ENCODE measurements at places on chromosomes 16 and 17.

DNA sequence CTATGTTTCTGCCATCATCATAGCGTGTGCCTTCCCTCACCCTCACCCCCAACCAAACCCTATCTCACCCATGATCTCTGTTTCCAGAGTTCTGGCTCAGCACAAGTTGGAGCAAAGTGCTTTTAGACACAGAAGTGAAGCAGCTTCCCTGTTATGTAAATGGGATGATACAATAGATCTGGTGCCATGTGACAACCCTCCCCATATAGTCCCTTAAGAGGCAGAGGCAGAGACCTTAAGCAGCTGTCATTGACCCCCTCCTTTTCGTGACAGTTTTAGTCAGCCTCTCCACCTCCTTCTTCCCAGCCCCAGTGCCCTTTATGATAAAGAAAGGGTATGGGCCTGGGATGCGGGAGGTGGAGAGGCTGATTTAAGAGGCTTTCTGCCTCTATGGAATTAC, 40.3 kb upstream of the MED13 start:
- no peak for DNase-seq

GRCh38 chr17:66654106-66654740, 180.7 kb upstream of the CACNG5 start:
- DNase-seq, result no peak

- DNase-seq, result no peak
These were observed 12.3 kb downstream of the ALOXE3 start for GRCh38 chr17:8105957-8106398.

- DNase-seq, result no peak
These were observed 10.1 kb downstream of the METRNL start for GRCh38 chr17:83089328-83090132.

GRCh38 chr17:46977348-46977747, 1.7 kb downstream of the RPRML start:
- peak; percentile 52 for DNase-seq

- no peak for DNase-seq
These were observed 38.2 kb downstream of the METRNL start for GRCh38 chr17:83117583-83117982.

GRCh38 chr17:14197057-14197456, 39.6 kb downstream of the CDRT15 start:
- no peak for DNase-seq

- no peak for DNase-seq
These were observed 90.6 kb upstream of the CDH5 start for GRCh38 chr16:66275775-66276428.

- no peak for DNase-seq
These were observed 1.4 kb upstream of the SLC5A11 start for GRCh38 chr16:24844101-24845030.

- DNase-seq, result no peak
These were observed 662.5 kb upstream of the SALL1 start for GRCh38 chr16:51813609-51814008.

DNA sequence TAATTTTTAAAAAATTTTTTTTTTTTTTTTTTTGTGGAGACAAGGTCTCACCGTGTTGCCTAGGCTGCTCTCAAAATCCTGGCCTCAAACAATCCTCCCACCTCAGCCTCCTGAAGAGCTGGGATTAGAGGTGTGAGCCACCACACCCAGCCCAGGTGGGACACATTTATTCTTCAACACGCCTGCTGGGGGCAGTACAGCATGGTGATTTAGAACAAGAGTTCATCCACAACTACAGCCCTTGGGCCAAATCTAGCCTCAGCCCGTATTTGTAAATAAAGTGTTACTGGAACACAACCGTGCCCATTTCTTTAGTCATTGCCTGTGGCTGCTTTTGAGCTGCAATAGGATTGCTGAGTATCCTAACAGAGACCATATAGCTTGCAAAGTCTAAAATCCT, 92.8 kb downstream of the KATNIP start:
- no peak for DNase-seq
